ENCODE measurements at places on chromosomes 2 and 18. TPM values are rescaled to one million over a fixed set of nuclear protein-coding genes. Genes with fewer than 3 reads are reported as not detected.

DNA sequence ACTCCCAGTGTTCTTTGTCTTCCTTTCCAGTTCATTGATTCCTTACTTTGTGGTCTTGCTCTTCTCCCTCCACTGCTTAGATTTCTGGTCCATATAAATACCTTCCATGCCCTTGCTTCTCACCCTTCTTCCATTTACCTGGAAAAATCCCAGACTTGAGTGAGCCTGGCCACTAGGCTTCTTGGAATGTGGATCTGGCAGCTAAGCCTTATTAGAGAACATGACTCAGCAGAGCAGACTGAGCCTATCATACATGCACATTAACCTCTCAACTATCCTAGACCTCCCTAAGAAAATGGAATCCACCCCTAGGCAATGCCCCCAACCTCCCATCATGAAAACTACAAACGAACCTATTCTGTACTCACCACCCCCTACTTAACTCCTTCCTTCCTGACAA is 127.7 kb downstream of the RHBDD1 start:
- no peak overlapping the region for H3K4me3 ChIP-seq
- H3K27me3 ChIP-seq: no peaks in the 10 kb centered on the region
- no peak for DNase-seq
- H3K4me1 ChIP-seq: no peaks in the 10 kb centered on the region

GRCh38 chr18:26040051-26040656 is 50.3 kb downstream of the SS18 start:
- no peak overlapping the region for H3K27ac ChIP-seq
- DNase-seq: no peak
- H3K36me3 ChIP-seq: peaks cover 7% of the 10 kb centered on the region
- H3K4me3 ChIP-seq: no peak overlapping the region

FN1 gene
- 0.31 TPM for total RNA-seq

- no peaks in the 10 kb centered on the region for H3K4me1 ChIP-seq
- H3K27me3 ChIP-seq: peaks cover 4% of the 10 kb centered on the region
- H3K27ac ChIP-seq: no peak overlapping the region
- no peak overlapping the region for H3K4me3 ChIP-seq
Observed at GRCh38 chr2:126909781-126910180, 11.1 kb downstream of the TEX51 start.

CDH2 gene
- total RNA-seq: not detected

CPO gene
- total RNA-seq: not detected

GRCh38 chr2:222290736-222291484 is 7.9 kb downstream of the PAX3 start:
- H3K36me3 ChIP-seq: no peaks in the 10 kb centered on the region
- no peak for DNase-seq
- H3K27me3 ChIP-seq: peaks cover 45% of the 10 kb centered on the region
- H3K4me1 ChIP-seq: no peaks in the 10 kb centered on the region

DNA sequence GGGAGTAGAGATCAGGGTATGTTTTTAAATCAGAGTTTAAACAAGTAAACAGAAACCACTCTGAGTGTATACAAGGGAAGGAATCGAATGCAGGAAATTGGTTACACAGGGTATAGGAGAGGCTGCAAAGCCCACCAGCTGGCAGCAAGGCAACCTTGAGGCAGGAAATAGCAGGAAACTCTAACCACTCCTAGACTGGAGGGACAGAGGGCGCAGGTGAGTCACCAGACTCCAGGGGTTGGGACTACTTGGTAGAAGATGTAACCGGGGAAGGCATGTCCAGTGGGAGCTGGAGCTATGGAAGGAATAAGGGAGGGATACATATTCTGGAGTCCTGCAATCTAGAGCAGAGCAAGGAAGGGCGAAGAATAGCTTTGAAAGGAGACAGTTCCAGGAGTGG is 152.3 kb downstream of the MEIS1 start:
- H3K27me3 ChIP-seq: peaks cover 14% of the 10 kb centered on the region
- H3K36me3 ChIP-seq: no peaks in the 10 kb centered on the region
- H3K27ac ChIP-seq: no peak overlapping the region
- no peak for DNase-seq

MGAT4A gene
- total RNA-seq: 66.8 TPM

GRCh38 chr2:211846036-211846400 is 692.6 kb downstream of the ERBB4 start:
- H3K4me3 ChIP-seq: no peak overlapping the region
- no peak overlapping the region for H3K27ac ChIP-seq
- no peaks in the 10 kb centered on the region for H3K36me3 ChIP-seq
- no peaks in the 10 kb centered on the region for H3K4me1 ChIP-seq
- no peaks in the 10 kb centered on the region for H3K27me3 ChIP-seq

- no peaks in the 10 kb centered on the region for H3K4me1 ChIP-seq
- H3K27ac ChIP-seq: peak overlapping the region; percentile 6
- no peaks in the 10 kb centered on the region for H3K27me3 ChIP-seq
Observed at GRCh38 chr2:80154231-80154915, 150.2 kb downstream of the LRRTM1 start.

DNA sequence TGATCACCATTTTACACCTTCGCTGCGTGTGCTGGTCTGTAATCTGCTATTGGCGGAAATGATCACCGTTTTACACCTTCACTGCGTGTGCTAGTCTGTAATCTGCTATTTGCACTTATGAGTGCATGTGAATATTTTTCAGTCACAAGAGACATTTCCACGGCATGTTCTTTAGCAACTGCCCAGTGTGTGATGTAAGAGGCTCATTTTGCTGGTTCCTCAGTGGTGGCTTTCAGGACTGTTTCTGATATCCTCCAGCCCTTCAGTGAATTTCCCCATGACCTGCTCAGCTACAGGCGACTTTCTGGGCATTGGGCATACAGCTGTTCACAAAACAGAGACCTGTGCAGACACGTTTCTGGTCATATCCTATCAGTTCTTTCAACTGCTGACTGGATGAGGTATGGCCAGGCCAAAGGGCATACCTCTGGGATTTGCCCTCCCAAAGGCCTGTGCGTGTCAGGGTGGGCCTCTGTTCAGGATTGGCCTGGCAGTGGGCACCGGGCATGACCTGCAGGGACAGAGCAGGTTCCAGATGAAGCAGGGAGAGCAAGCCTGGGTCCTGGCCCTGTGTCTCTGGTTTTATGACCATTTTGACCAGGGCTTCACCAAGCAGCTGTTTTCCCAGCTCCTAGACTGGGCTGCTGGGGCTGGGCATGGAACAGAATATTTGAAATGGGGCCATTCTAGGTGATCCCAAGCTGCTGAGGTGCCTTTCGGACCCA is 521 bp upstream of the PROM2 start:
- H3K27ac ChIP-seq: no peak overlapping the region
- DNase-seq: peak; percentile 32
- H3K27me3 ChIP-seq: no peaks in the 10 kb centered on the region
- H3K4me3 ChIP-seq: no peak overlapping the region

- H3K27me3 ChIP-seq: no peaks in the 10 kb centered on the region
- DNase-seq: no peak
- no peaks in the 10 kb centered on the region for H3K4me1 ChIP-seq
- peak overlapping the region; percentile 42 for H3K4me3 ChIP-seq
Observed at GRCh38 chr2:62506421-62506750, 391 bp upstream of the TMEM17 start.

DNA sequence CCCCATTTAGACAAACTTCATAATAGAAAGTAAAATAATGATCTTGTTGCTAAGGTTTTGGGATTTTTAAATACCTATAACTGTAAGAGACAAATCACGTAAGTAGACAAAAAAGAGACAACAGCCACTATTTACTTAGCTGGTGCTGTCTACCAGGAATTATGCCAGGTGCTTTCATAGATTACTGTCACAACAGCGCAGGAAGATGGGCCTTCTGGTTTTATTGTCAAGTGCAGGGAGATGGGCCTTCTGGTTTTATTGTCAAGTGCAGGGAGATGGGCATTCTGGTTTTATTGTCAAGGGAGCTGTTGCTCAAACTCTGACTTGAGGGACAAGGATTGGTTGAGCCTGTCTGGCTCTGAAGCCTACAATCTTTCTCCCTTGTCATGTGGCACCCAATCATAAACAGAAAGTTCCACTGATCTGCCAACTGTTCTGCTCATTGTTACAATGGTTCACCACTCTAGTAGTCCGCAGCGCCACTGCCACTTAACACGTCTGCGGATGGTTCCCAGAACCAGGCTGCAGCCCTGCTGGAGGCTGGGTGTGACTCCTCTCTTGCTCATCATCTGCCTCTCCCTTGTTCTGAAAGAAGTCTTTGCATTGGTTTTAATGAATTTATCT is 95.0 kb downstream of the RNF144A start:
- no peak overlapping the region for H3K4me3 ChIP-seq
- no peak for DNase-seq
- H3K4me1 ChIP-seq: peaks cover 8% of the 10 kb centered on the region
- H3K27me3 ChIP-seq: no peaks in the 10 kb centered on the region

DNA sequence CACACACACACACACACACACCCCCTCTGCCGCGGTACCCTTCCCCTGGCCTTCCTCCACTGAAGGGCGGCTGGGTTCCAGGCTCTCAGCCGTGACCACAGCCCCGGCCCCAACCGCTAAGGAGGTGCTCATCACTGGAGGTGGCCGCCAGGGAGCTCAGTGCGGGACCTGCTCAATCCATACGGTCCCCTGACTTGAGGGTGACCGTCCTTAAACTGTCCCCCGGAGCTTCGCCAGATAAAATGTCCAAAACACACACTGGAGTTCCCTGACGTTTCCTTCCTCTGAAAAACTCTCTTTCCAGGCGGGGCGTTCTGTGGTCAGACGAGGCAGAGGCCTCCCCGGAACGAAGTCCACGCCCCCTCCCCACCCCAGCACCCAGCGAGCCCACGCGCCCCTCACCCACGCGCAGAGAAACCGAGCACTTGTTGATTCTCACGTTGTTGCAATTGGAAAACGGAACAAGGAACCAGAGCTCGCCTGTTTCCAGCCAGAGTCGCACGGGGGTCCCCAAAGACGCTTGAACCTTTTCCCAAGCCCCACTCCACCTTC is 1.4 kb downstream of the MBP start:
- DNase-seq: no peak
- H3K4me3 ChIP-seq: peak overlapping the region; percentile 75
- H3K27me3 ChIP-seq: no peaks in the 10 kb centered on the region

LPIN1 gene
- total RNA-seq: 37.1 TPM

- DNase-seq: no peak
- no peak overlapping the region for H3K27ac ChIP-seq
- peaks cover 8% of the 10 kb centered on the region for H3K4me1 ChIP-seq
- H3K36me3 ChIP-seq: no peaks in the 10 kb centered on the region
Observed at GRCh38 chr2:38218591-38218991, 142.6 kb upstream of the CYP1B1 start.

- H3K36me3 ChIP-seq: no peaks in the 10 kb centered on the region
- no peaks in the 10 kb centered on the region for H3K27me3 ChIP-seq
- H3K4me1 ChIP-seq: no peaks in the 10 kb centered on the region
- H3K27ac ChIP-seq: no peak overlapping the region
- no peak overlapping the region for H3K4me3 ChIP-seq
Observed at GRCh38 chr2:41914936-41915335, 132.9 kb upstream of the PKDCC start.

OSBPL6 gene
- total RNA-seq: 1.6 TPM

CNGA3 gene
- not detected for total RNA-seq

GRCh38 chr2:65532937-65533336 is 100.5 kb upstream of the SPRED2 start:
- no peaks in the 10 kb centered on the region for H3K27me3 ChIP-seq
- H3K27ac ChIP-seq: no peak overlapping the region
- DNase-seq: no peak
- no peak overlapping the region for H3K4me3 ChIP-seq

DNA sequence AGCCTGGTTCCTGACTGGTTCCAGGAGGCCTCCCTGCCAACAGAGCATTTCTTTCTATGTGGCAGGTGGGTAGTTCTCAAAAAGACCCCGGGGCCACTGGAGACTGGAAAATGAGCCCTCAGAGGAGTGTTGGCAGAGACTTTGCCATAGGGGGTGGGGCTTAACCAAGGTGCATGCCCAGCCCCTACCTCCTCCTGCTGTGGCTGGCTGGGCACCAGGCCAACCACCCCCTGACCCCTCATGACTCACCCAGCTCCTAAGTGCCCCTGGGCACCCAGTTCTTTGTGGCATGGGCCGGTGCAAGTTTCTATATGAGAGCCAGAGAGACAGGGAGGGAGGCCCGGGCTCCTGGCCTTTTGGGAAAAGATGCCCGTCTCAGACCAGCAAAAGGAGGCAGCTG is 98.2 kb upstream of the SMAD2 start:
- H3K27me3 ChIP-seq: no peaks in the 10 kb centered on the region
- DNase-seq: no peak
- H3K27ac ChIP-seq: no peak overlapping the region
- H3K36me3 ChIP-seq: no peaks in the 10 kb centered on the region
- no peak overlapping the region for H3K4me3 ChIP-seq

- no peak overlapping the region for H3K4me3 ChIP-seq
- H3K27me3 ChIP-seq: no peaks in the 10 kb centered on the region
- H3K4me1 ChIP-seq: no peaks in the 10 kb centered on the region
- H3K27ac ChIP-seq: no peak overlapping the region
- no peak for DNase-seq
Observed at GRCh38 chr18:46437061-46437460, 220.0 kb downstream of the LOXHD1 start.

MTCL1 gene
- 1.0 TPM for total RNA-seq

DNA sequence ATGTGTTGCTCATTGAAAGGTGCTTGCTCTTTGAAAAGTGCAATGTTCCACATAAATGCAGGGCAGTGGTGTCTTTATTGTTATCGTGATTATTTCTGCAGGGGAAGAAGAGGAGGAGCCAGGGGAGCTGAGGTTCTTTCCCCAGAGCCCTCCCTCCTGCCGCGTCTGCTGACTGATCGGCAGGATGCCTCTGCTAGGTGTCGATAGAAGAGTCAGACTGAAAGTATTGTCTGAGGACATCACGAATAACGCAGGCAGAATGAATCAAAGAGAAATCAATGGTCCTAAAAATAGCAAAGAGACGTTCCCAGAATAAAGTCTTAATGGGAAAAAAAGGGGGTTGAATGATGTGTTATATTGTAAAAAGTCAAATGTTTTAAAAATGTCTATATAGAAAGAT is 47.4 kb upstream of the SIX3 start:
- DNase-seq: no peak
- H3K4me3 ChIP-seq: no peak overlapping the region
- no peaks in the 10 kb centered on the region for H3K36me3 ChIP-seq
- no peaks in the 10 kb centered on the region for H3K27me3 ChIP-seq
- H3K4me1 ChIP-seq: no peaks in the 10 kb centered on the region

ADAM23 gene
- 0.98 TPM for total RNA-seq

DNA sequence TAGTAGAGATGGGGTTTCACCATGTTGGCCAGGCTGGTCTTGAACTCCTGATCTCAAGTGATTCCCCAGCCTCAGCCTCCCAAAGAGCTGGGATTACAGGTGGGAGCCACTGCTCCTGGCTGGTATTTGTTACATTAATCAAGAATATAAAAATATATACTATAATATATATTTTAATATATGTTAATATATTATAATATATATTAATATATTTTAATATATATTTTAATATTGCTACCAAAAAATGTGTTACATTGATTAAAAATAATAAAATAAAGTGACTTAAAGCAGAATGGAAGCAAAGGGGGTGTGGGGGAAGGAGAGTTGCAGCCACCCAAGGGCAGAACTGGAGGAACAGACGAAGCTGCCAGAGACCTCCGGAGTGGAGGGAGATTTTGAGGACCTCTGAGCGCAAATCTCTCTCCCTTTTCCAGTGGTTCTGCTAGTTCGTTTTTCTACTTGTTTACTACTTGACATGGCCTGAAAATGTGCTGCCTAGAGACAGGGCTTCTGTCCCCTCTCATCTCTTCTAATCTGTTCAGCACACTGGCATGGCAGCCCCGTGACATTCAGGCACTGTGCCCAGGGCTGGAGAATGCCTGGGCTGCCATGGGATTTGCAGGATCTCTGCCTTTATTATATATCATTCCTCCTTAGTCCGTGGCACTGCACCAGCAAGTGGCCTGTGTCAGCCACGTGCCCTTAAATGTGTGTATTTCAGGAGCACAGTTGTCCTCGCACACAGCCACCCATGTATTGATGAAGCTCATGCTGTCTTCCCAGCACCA is 47.9 kb upstream of the RAB12 start:
- H3K4me3 ChIP-seq: no peak overlapping the region
- no peaks in the 10 kb centered on the region for H3K4me1 ChIP-seq
- no peaks in the 10 kb centered on the region for H3K36me3 ChIP-seq
- H3K27ac ChIP-seq: no peak overlapping the region
- no peaks in the 10 kb centered on the region for H3K27me3 ChIP-seq
- DNase-seq: no peak
